ENCODE measurements at places on chromosomes 3 and 15.

- no peak for DNase-seq
Observed at GRCh38 chr3:35705904-35706303, 66.6 kb downstream of the ARPP21 start.

- DNase-seq, result no peak
Observed at GRCh38 chr15:52670087-52670486, 9.1 kb downstream of the ATOSA start.

GRCh38 chr15:63075015-63075983 is 32.8 kb downstream of the TPM1 start:
- peak; percentile 45 for DNase-seq

GRCh38 chr15:51499379-51499976 is 123.1 kb downstream of the DMXL2 start:
- peak; percentile 49 for DNase-seq

- peak; percentile 32 for DNase-seq
Observed at GRCh38 chr3:171178714-171179113, 152.2 kb upstream of the SLC2A2 start.
